ENCODE measurements at places on chromosomes 4 and X. TPM values are rescaled to one million over a fixed set of nuclear protein-coding genes. Genes with fewer than 3 reads are reported as not detected.

DNA sequence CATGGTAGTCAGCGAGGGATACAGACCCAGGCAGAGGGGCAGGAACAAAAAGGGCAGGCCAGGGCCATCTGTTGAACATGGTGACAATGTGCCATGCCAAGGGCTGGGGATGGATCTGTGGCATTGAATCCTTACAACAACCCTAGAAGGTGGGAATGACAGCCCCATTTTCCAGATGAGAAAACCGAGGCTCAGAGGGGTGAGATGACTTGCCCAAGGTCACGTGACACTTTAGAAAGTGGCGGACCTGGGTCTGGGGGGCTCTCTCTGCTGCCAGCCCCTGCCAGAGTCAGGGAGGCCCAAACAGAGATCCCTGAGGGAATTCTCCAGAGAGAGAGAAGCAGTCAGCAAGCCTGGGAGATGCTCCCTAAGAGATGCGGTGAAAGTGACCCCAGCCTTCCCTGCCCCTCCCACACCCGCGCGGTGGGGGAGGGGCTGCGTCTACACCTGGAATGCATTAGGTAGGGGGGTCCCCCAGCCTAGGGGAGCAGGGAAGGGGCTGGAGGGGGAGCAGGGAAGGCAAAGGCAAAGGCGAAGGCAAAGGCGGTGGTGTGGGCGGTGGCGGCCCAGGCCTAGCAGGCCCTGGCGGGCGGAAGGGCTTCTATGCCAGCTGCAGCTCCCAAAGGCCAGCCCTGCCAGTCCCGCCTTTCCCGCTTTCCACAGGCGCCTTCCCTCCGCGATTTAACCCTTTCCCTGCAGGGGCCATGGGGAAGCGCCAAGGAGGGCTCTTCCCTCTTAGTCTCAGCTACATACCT is 13.0 kb downstream of the FGD1 start:
- H3K36me3 ChIP-seq: no peaks in the 10 kb centered on the region
- H3K4me3 ChIP-seq: no peak overlapping the region
- no peak overlapping the region for H3K27ac ChIP-seq
- no peaks in the 10 kb centered on the region for H3K4me1 ChIP-seq

DNA sequence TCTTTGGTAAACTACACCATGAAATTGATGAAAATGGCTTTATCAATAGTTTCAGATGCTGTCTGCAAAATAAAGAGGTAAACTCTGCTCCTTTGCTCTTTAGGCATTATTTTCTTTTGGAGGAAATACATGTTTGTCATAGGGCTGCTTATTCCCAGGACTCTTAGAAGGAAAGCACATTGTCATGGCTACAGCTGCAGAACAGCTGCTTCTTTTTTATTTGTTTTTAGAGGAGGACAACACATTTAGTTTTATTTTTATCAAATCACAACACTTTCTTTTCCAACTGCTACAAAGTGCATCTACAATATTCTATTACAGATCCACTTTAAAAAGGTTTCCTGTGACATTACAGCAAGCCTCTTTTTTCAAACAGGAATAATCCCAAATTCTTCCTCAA is 12.7 kb upstream of the HPF1 start:
- peaks cover 4% of the 10 kb centered on the region for H3K4me1 ChIP-seq
- DNase-seq: no peak
- H3K4me3 ChIP-seq: no peak overlapping the region
- H3K36me3 ChIP-seq: no peaks in the 10 kb centered on the region
- no peak overlapping the region for H3K27ac ChIP-seq

GRCh38 chrX:100994352-100995281 is 25.1 kb downstream of the ARL13A start:
- H3K27me3 ChIP-seq: no peaks in the 10 kb centered on the region
- H3K4me3 ChIP-seq: no peak overlapping the region
- DNase-seq: no peak
- H3K4me1 ChIP-seq: no peaks in the 10 kb centered on the region
- H3K27ac ChIP-seq: no peak overlapping the region
- no peaks in the 10 kb centered on the region for H3K36me3 ChIP-seq

DNA sequence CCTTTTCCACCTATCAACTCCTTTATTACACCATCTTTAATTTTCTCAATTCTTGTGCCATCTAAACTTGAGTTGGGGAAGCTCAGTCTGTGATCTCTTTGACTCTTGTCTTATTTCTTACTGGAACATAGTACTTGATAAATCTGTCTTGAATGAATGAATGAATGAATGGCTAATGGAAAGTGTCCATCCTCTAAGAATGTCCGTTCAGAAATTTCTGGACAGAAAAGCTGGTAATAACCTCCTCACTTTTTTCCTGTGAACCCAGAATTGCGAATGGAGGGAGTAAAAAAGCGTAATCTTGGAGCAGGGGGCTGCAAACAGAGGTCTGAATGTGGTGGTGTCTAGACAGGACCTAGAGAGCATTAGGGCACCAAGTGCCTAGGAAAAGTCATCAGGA is 9.4 kb upstream of the CLTRN start:
- H3K27me3 ChIP-seq: no peaks in the 10 kb centered on the region
- no peaks in the 10 kb centered on the region for H3K36me3 ChIP-seq
- H3K27ac ChIP-seq: no peak overlapping the region
- DNase-seq: no peak
- peak overlapping the region; percentile 62 for H3K4me3 ChIP-seq
- H3K4me1 ChIP-seq: no peaks in the 10 kb centered on the region

GRCh38 chr4:65096630-65097029 is 573.7 kb downstream of the EPHA5 start:
- no peaks in the 10 kb centered on the region for H3K36me3 ChIP-seq
- H3K4me1 ChIP-seq: no peaks in the 10 kb centered on the region
- no peak overlapping the region for H3K4me3 ChIP-seq
- no peak overlapping the region for H3K27ac ChIP-seq
- H3K27me3 ChIP-seq: no peaks in the 10 kb centered on the region

SPANXC gene
- 0.24 TPM for total RNA-seq

DNA sequence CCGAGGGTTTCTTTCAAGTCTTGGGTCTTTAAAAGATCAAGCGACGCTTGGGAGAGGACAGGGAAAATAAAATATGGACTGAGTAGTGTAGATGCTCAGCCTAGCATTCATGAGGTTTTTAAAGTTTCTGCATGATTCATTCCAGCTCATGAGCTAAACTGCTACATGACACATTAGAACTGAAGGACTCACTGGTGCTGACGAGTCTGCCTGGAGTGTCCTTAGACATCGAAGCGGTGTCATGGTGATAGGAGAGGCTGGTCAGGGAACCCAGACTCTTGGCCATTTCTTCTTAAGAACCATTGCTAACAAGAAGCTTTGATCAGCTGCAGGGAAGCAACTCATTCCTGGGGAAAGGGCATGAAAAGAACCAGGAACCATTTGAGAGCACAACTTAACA is 158.6 kb downstream of the TRIML1 start:
- H3K36me3 ChIP-seq: no peaks in the 10 kb centered on the region
- H3K27me3 ChIP-seq: no peaks in the 10 kb centered on the region
- no peaks in the 10 kb centered on the region for H3K4me1 ChIP-seq
- H3K27ac ChIP-seq: no peak overlapping the region
- DNase-seq: no peak

MEPE gene
- 0.24 TPM for total RNA-seq

DNA sequence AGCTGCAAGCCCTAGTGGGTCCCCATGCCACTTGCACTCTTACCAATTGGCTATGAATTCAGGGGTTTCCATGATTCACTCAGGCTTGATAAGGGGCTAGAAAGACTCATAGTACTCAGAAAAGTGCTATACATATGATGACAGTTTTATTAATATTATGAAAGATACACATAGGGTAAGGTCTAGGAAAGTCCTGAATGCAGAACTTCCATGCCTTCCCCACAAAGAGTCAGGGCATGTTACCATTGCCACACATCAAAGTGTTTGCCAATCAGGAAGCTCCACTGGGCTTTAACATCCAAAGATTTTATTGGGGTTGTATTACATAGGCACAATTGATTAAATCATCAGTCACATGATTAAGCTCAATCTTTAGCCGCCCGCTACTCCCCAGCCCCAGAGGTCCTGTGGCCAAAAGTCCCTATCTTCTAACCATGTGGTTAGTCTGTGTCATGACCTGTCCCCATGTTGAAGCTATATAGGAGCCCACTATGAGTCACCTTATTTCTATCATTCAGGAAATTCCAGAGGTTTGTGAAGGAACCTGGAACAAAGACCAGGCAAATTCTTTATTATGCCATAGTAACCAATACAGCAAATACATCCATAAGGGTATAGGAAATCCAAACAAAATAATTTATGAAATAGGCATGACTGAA is 635.6 kb downstream of the STPG2 start:
- H3K4me1 ChIP-seq: no peaks in the 10 kb centered on the region
- no peak for DNase-seq
- no peaks in the 10 kb centered on the region for H3K27me3 ChIP-seq
- H3K36me3 ChIP-seq: no peaks in the 10 kb centered on the region

DNA sequence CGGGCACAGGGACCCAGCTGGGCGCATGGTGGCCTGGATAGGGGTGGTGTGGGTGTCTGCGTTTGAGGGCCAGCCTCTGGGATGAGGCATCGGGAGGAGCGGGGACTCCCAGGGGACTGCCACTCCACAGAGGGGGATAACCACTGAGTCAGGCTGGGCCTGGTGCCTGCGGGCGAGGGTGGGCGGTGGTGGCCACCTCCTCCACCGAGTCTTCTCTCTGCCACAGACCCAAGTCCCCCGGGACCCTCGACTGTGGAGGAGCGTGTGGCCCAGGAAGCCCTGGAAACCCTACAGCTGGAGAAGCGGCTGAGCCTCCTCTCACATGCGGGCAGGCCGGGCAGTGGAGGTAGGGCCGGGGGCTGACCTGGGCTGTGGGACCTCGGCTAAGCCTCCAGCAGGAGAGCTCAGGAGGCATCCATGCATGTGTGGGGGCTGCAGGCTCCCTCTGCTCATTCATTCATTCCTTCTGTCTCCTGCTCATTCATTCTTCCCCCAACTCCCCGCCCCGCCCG is 26.4 kb downstream of the DOK7 start:
- no peak overlapping the region for H3K27ac ChIP-seq
- no peaks in the 10 kb centered on the region for H3K36me3 ChIP-seq
- H3K27me3 ChIP-seq: peaks cover 22% of the 10 kb centered on the region
- H3K4me1 ChIP-seq: no peaks in the 10 kb centered on the region
- no peak overlapping the region for H3K4me3 ChIP-seq
- DNase-seq: no peak

GRCh38 chr4:38365261-38365660 is 298.7 kb upstream of the KLF3 start:
- no peak overlapping the region for H3K27ac ChIP-seq
- no peaks in the 10 kb centered on the region for H3K36me3 ChIP-seq
- H3K4me3 ChIP-seq: no peak overlapping the region
- DNase-seq: no peak
- H3K4me1 ChIP-seq: no peaks in the 10 kb centered on the region

GRCh38 chr4:65943076-65943475 is 272.8 kb upstream of the EPHA5 start:
- H3K36me3 ChIP-seq: no peaks in the 10 kb centered on the region
- DNase-seq: no peak
- no peaks in the 10 kb centered on the region for H3K4me1 ChIP-seq
- H3K27ac ChIP-seq: no peak overlapping the region

DNA sequence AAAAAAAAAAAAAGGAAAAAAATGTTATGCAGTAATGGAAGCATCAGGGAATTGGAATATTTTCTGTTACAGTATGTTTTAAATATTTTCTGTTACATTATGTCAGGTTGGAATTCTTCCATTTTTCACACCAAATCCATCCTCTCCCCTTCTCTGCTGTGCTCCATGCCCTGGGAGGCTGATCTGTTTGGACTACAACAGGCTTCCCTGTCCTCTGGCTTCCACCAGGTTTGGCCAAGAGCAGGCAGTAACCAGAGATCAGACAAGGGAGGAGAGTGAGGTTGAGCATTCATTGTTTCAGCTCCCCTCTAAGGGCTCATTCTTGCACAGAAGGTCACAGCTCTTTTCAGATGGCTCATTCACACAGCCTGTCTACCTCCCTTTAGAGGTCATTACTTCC is 11.7 kb upstream of the TMEM184C start:
- H3K27me3 ChIP-seq: no peaks in the 10 kb centered on the region
- H3K27ac ChIP-seq: no peak overlapping the region

GRCh38 chr4:44448521-44449461 is at the start of gene KCTD8:
KCTD8 (minus strand) TSS chr4:44448809.
- DNase-seq: peak; percentile 45
- no peaks in the 10 kb centered on the region for H3K4me1 ChIP-seq
- peak within 1 kb of the TSS; percentile 33 for H3K4me3 ChIP-seq
- H3K27ac ChIP-seq: no peak within 1 kb of the TSS
- H3K36me3 ChIP-seq: no peaks in the 10 kb centered on the region
- H3K27me3 ChIP-seq: peaks cover 45% of the 10 kb centered on the region

- H3K36me3 ChIP-seq: no peaks in the 10 kb centered on the region
- H3K27ac ChIP-seq: no peak within 1 kb of the TSS
- no peaks in the 10 kb centered on the region for H3K4me1 ChIP-seq
- no peak for DNase-seq
- no peaks in the 10 kb centered on the region for H3K27me3 ChIP-seq
- H3K4me3 ChIP-seq: no peak within 1 kb of the TSS
These were observed at the start of gene PHEX for GRCh38 chrX:22032084-22032483. PHEX (plus strand) TSS chrX:22032325; CDS start chrX:22033006, 681 bp downstream.

ETNPPL gene
- total RNA-seq: 0.19 TPM

ATOH1 gene
- total RNA-seq: under 0.01 TPM

SEPTIN6 gene
- 223 TPM for total RNA-seq

- no peak overlapping the region for H3K4me3 ChIP-seq
- no peaks in the 10 kb centered on the region for H3K36me3 ChIP-seq
- no peak for DNase-seq
These were observed 64.4 kb downstream of the SEPSECS start for GRCh38 chr4:25095837-25096236.

DNA sequence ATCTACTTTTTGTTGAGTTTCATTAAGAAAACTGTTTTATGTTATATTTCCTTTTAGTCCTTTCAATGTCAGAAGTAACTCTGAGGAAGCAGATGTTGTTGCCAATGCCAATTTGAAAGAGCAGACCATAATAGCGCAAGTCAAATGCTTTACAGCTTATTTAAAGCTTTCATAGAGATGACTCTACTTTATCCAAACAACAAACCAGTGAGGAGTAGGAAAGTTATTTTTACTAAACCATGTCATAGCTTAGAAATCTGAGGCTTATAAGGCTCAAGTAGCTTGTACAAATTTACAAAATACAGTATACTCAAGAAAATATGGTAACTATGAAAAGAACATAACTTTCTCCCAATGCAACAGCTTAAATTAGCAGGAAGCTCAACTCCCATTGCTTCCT is 40.1 kb upstream of the SPOCK3 start:
- no peak for DNase-seq
- no peak overlapping the region for H3K27ac ChIP-seq
- H3K4me3 ChIP-seq: no peak overlapping the region
- H3K4me1 ChIP-seq: no peaks in the 10 kb centered on the region

GRCh38 chr4:174564529-174564928 is 42.2 kb upstream of the HPGD start:
- H3K4me3 ChIP-seq: no peak overlapping the region
- DNase-seq: no peak
- no peak overlapping the region for H3K27ac ChIP-seq
- H3K27me3 ChIP-seq: no peaks in the 10 kb centered on the region
- no peaks in the 10 kb centered on the region for H3K4me1 ChIP-seq

DNA sequence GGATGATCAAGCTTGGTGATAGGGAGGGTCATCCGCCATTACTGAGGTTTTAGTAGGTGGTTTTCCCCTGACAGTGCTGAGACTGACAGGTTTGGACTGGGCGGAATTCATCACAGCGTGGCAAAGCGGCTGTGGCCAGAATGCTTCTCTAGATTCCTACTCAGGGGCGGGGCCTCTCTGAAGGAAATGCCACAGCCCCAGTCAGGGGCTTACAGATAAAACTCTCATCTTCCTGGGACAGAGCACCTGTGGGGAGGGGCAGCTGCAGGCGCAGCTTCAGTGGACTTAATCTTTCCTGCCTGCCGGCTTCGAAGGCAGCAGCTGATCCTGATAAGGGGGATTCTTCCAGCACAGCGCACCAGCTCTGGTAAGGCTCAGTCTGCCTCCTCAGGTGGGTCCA is 316.7 kb downstream of the RPA4 start:
- no peak for DNase-seq
- no peak overlapping the region for H3K27ac ChIP-seq
- no peak overlapping the region for H3K4me3 ChIP-seq
- no peaks in the 10 kb centered on the region for H3K36me3 ChIP-seq

IL2RG gene
- total RNA-seq: 91.6 TPM
